ENCODE measurements at places on chromosomes 4 and X.

DNA sequence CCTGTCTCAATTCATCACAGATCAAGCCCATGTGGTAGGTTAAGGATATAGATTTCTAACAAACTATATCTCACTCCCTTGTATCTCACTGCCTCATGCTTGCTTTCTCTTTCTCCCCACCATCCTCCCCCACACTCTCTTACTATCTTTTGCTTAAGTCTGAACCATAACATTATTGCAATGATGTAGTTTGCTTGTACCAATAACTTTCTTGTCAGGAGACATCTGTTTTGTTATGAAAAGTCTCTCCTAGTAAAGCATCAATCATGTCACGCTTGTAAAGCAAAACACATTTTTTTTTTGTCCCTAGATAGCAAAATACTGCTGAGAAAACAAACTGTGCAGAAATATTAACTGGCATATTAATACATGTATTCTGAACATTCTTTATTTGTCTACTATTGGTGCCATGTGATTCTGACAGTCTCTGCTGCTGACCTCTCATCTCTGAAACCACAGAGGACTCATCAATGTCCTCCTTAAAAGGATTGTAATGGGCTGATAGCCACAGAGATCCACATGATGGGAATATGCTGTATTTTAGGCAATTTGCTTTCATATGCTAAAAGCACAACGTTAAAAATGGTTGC, 217.5 kb downstream of the VEGFC start:
- no peak for DNase-seq

- no peak for DNase-seq
Observed at GRCh38 chr4:111937368-111937767, 207.9 kb upstream of the FAM241A start.

- DNase-seq = no peak
Observed at GRCh38 chr4:178595500-178596138, 1153.4 kb upstream of the AGA start.

GRCh38 chrX:114626323-114626722, 42.4 kb downstream of the HTR2C start:
- no peak for DNase-seq

- DNase-seq = no peak
Observed at GRCh38 chr4:182874304-182874751, 42.9 kb downstream of the DCTD start.

DNA sequence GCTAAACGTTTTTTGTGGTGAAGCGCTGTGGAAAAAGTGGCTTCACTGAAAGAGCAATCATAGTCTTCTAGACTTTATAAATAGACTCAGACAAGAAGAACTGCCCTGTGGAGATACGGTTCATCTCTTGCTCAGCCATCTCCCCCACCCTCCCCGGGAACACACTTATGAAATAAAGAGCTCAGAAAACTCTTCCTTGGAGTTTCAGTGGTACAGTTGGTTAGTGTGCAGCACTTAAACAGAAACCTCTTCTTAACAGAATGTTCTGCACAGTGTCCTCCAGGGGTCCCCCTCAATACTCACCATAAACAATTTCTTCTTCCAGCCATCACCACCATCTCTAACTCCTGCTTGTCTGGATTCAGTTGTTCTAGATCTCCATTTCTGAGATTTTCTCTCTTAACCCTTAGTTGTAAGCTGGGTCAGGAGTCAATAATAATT, 313.0 kb downstream of the ARHGAP10 start:
- DNase-seq = no peak

DNA sequence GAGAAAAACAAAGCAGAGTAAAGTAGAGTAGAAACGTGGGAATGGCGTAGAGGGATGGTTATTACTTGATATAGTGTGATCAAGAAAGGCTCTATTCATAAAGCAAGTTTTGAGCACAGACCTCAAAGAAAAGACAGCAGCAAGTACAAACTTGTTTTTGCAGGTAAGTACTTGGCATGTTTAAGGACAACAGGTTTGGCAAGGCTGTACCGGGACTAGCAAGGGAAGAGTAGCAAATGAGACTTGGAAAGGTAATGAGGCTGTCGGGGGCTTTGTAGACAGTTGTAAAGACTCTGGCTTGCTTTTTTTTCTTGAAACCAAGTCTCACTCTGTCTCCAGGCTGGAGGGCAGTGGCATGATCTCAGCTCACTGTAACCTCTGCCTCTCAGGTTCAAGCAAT, 40.9 kb downstream of the NEK1 start:
- DNase-seq = no peak

GRCh38 chr4:708631-708933, 3.0 kb downstream of the PCGF3 start:
- DNase-seq = no peak

DNA sequence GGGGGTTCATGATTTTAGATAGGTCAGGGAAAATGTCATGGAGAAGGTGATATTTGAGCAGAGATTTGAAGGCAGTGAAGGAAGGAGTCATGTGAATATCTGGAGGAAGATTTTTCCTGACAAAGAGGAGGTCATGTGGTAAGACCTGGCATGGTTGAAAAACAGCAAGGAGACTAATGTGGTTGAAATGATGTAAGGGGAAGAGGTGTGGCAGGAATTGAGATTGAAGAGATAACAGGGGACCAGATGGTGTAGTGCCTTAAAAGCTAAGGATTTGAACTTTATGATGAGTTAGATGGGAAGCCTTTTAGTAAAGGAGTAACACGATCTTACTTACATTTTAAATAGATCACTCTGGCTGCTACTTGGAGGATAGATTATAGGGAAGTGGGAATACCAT, 210.9 kb downstream of the RTL9 start:
- no peak for DNase-seq

GRCh38 chr4:7753271-7753670, 186.4 kb downstream of the AFAP1 start:
- DNase-seq = no peak

DNA sequence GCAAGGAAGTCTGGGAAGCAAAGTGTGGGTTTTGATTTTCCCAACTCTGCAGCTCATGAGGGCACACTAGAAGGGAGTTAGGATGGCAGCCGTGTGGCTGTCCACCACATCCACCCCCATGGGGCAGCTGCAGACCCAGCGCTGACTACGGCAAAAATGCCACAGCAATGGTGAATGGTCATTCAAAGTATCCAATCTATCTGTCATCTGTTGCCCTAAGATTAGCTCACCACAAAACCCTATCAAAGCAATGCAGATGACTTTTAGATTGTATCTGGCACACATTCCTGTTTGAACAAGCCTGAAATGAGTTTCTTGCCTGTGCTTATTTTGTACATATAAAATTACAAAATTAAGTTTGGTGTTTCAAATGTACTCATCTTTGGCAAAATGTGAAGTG, 29.7 kb upstream of the HPSE start:
- DNase-seq = no peak

- DNase-seq = no peak
Observed at GRCh38 chr4:113635739-113636437, 125.7 kb downstream of the CAMK2D start.

- DNase-seq = no peak
Observed at GRCh38 chr4:40749717-40750460, at the start of gene NSUN7. Gene NSUN7 (plus strand): TSS chr4:40749955. CDS start chr4:40750694, 739 bp downstream.

DNA sequence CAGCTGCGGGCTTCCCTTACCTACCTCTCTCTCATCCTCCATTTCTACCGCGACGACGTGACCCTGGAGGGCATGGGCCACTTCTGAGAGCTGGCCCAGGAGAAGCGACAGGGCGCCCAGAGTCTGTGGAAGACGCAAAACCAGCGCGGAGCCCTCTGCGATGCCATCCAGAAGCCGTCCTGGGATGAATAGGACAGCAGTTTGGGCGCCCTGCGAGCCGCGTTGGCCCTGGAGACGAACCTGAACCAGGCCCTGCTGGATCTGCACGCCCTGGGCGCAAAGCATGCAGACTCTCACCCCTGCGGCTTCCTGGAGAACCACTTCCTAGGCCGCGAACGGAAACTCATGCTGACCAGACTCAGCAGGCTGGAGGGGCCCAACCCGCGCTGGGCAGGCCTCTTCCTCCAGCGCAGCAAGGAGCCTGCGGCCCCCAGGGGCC, 52.7 kb upstream of the TMPRSS11F start:
- DNase-seq = no peak

DNA sequence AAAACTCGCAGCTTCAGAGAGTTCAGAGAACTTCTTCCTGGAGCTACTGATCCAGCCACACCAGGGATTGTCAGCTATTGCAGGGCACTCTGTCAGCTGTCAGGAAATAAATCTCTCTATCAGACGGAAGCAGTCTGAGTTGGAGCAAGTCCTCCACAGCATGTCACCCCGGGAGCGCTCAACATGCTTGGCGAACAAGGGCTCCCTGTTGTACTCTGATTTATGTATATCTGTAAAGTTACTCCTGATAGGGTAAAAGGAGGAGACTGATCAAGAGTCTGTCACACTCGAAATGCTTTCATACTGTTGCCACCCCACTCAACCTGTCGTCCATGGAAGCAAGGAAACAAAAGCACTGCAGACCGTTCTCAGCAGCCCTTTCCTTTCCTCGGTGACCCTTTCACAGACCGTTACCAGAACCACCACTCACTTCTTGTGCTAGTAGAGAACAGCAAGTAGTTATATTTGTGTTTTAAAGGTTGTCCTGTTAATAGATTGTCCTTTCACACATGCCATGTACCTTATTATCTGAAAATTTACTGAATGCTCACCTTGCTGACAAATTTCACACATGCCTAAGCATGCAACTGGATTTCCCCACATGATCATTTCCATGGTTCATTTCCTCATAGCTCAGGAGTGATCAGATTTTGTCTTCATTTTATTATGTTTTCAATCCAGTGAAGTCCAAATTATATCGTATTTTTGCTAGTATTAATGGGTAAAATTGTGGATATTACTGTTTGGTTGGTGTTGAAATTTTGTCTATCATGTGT, 2108.9 kb upstream of the TENM3 start:
- no peak for DNase-seq

GRCh38 chrX:123206176-123206575, 22.1 kb downstream of the GRIA3 start:
- DNase-seq = no peak

GRCh38 chr4:105182211-105182610, 35.5 kb downstream of the TET2 start:
- DNase-seq = no peak

Data from activated T-cell treated with anti-CD3 and anti-CD28 coated beads, Interleukin-2, amount 50 U/mL, for 4 hours (primary cell).